ENCODE measurements at places on chromosomes 4 and X.

- no peak for DNase-seq
Observed at GRCh38 chrX:100070334-100070849, 339.7 kb downstream of the PCDH19 start.

DNA sequence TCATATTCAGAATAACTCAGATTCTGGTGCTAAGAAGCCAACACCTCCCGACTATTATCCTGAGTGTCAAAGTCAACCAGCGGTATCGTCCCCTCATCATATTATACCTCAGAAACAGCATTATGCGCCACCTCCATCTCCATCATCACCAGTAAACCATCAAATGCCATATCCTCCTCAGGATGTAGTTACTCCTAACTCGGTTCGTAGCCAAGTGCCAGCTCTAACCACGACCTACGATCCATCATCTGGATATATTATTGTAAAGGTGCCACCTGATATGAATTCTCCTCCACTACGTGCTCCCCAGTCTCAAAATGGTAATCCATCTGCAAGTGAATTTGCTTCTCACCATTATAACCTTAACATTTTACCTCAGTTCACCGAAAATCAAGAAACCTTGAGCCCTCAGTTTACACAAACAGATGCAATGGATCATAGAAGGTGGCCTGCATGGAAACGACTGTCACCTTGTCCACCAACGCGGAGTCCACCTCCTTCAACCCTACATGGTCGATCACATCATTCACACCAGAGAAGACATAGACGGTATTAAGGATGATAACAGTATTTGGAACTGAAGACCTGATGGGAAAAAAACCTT is 1.1 kb downstream of the CBLL2 start:
- DNase-seq, result no peak

DNA sequence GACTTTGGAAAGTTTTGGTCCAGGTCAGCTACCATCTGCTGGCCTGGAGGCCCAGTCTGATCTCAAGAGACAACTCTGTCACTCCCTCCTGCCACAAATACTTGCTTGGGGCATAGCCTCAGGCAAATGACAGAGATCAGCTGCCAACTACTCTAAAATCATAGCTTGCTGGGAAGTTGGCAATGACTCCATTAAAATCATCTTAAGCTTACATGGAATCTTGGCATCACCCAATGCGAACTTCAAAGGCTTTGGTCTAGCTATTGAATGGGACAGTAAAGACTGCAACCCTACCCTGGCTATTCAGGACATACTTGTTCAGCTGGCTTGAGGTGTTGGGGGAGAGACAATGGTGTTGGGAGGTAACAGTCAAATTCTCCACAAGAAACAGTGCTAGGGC is 7.0 kb upstream of the USO1 start:
- DNase-seq, result no peak

DNA sequence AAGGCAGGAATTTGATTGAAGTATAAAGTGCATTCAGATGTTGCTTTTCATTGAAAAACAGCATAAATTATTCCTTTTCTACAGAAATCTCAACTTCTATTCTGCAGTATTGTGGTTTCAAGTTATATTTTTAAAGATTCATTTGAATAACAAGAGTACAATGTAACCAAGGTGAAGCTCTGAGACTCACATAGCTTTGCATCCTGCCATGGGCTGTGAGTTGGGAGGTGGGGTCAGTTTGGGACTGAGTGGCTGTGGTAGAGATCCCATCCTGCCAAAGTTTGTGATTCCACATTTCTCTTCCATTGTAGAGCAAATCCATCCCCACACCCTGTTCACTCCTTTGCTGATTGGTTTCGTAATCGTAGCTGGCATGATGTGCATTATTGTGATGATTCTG is 69.2 kb downstream of the KIT start:
- no peak for DNase-seq

DNA sequence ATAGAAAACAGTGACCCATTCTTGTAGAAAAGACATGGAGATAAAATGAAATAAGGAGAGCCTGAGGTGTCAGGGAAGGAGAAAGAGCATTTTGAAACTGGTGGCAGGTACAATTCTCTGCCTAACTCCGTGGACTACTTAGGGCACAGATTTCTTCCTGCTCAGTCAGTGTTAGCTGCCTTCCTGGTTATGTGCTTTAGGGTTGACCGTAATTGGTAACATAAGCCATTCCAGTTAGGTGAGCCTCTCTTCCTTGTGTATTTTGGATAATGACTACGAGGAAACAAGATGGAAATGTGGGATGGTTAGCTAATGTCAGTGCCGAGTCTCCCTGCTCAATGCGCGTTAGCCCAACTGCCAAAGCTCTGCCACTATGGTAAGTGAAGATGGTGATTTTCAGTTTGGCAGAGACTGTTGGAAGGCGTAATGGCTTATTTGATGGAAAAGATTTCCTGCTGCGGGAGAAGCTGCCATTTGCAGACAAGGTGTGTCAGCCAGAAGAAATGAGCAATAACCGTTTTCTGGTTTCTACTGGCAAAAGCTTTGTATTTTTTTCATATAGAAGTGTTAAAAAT is 174.1 kb downstream of the CBR4 start:
- no peak for DNase-seq

DNA sequence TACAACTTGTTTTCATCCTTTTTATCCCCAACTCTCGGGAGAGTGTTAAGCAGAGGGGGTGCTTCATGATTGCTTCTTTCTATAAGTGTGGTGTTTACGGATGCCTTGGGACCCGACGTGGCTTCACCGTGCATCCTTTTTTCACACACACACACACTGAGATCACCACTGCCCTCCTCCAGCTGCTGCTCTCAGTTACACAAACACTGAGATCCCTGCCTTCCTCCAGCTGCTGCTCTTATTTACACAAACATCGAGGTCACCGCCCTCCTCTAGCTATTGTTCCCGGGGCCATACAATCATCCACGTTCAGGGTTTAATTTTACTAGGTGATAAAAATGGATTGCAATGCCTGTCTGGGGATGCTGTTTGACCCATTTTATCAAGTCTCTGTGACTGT is 155.4 kb upstream of the FAM9B start:
- DNase-seq, result no peak

- DNase-seq, result no peak
Observed at GRCh38 chr4:144289667-144290428, 149.3 kb upstream of the GYPA start.

- DNase-seq, result no peak
Observed at GRCh38 chr4:52822583-52822971, 39.5 kb upstream of the RASL11B start.

DNA sequence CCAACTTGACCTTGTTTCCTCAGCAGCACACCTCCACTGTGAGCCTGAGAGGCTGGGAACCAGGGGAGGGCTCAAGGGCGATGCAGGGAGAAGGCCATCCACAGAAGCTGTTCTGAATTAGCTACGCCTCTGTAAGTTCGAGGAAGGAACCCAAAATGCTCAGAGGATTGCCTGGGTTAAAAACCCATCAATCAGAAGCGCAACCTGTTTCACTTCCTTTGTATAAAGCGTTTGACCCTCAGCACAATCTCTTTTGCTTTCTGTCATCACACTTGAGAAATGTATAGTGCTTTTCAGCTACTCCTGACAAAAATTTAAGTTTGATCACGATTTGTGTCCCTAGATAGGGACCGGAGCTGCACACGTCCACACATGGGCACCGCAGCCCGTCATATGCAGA is 48.0 kb upstream of the MAP3K15 start:
- no peak for DNase-seq

DNA sequence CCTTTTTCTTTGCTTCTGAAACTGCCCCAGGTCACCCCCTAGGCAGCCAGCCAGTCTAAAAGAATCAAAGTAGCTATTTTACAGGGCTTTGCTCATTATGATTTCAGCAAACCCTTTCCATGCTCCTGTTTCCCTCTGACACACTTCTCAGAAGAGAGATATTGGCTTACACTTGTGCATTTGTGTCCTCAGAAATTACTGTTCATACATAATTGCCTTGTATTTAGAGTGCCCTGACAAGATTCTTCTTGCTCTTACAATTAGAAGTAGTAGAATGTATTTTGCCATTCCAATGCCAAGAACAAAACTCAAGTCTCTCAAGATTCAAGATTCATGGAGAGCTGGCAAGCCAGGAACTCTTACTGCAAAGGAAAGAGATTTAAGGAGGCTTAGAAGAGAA is 531.0 kb upstream of the ZFP42 start:
- DNase-seq, result no peak

- no peak for DNase-seq
Observed at GRCh38 chr4:23237771-23238170, 545.0 kb downstream of the GBA3 start.

DNA sequence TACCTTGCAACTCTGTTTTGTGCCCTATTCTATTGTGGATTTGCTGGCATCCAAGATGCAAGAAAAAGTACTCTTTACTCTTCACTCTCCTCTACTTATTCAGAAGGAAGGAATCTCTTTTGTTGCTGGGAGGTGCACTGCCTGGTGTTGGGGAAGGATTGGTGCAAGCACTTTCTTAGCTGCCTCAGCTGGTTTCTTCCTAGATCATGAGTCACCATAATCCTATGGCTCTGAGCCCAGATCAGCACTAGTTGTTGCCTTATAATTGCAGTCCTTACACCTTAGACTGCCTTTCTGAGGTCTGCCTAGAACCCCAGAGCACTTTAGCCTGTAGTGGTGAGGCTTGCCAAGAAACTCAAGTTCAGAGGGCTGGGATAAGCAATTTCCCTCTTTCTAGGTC is 37.0 kb upstream of the CT83 start:
- DNase-seq, result no peak

DNA sequence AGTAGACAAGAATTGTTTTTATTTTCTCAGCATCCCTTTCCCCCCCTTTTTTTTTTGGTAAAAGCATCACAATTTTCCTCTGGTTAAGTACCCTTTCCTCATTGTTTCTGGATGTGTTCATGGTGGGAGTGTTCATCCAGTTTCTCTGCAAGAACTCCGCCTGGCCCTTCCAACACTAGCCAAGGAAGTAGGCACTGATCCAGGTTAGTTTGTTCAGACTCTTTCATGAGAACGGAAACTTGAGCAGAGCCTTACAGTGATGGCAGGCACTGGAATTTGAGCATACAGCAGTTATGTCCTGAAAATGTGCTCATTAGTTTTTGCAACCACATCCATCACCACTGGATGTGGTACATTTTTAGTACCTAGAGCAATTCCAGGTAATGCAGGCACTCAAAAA is 336.1 kb upstream of the BOD1L1 start:
- no peak for DNase-seq

DNA sequence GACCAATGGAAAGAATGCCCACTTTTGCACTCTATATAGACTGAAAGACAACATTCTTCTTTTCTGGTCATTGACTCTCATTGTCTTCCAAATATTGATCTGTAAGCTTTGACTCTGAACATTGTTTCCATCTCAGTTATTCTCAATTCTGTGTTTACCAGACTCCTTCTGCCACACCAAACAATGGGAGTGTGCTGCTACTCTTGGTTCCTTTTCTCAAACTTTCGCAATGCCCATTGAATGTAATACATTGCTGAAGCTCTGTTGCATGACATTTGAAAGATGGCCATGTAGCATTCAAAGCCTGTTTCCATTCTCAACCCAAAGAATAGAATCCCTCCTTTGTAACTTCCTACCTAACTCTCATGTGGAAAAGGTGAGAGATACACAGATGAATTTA is 136.2 kb downstream of the BTC start:
- no peak for DNase-seq

- DNase-seq, result no peak
Observed at GRCh38 chrX:71098951-71099506, 3.4 kb downstream of the FOXO4 start.

DNA sequence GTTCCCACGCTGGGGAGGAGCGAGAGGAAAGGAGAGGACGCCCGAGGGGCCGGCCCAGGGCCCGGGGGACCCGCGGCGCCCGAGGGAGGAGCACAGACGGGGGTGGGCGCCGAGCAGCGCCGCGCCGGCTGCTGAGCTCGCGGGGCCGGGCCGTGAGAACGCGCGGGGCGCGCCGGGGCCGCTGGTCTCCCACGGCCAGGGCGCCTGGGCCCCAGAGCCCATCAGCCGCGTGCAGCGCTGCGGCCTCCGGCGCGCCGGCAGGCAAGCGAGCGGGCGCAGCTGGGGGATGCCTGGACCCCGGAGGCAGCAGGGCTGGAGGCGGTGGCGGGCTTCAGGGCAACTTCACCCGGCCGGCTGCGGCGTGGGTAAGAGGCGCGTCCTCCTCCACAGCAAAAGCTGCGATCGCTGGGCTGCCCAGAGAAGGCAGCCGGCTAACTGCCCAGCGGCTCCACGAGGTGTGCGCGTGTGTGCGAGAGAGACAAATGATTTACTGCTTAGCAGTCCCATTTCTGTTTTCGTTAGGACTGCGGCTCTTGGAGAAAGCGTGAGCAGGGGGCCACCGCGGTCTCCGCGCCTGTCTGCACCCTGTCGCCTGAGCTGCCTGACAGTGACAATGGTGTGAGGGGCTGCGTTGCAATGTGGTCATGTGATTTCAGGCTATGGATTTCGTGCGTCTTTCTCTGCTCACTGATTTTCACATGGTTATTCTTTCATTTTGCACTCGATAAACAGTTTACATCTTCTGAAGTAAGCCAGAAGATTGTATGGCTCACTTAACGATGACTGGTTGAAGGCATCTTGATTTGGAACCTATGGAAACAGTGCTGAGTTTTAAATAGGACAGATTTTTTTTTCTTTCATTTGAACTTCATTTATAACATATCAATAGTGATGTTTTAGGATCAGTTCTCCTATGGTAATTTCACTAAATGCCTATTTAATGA is 1.2 kb downstream of the GUCY1A1 start:
- DNase-seq, result no peak

DNA sequence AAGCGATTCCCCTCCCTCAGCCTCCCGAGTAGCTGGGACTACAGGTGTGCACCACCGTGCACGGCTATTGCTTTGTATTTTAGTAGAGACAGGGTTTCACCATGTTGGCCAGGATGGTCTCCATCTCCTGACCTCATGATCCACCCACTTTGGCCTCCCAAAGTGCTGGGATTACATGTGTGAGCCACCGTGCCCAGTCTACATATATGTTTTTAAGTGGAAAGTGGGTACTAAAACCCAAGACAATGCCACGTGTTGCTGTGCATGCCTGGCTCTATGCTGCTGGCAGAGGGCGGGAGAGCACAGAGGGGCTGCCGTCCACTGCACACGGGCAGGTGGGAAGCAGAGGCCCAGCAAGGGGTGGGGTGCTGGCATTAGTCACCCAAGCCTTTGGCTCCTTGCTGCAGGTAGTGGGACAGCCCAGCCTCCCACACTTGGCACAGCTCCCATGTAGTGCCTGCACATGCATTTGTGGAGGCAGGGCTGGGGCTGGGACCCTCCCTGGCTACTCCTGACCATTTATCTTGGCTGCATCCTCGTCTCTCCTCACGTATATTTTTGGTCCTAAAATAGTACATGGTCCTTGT is 3.5 kb downstream of the EMD start:
- DNase-seq, result no peak

Measured in stimulated activated CD8-positive, alpha-beta memory T cell treated with anti-CD3 and anti-CD28 coated beads, Interleukin-7, amount 100 ng/mL, for 24 hours (primary cell).